Colonic mucosa (tissue), 4 donors: ENCODE measurements at places on chromosomes 13 and 19. TPM values are rescaled to one million over a fixed set of nuclear protein-coding genes. Genes with fewer than 3 reads are reported as not detected.

DNA sequence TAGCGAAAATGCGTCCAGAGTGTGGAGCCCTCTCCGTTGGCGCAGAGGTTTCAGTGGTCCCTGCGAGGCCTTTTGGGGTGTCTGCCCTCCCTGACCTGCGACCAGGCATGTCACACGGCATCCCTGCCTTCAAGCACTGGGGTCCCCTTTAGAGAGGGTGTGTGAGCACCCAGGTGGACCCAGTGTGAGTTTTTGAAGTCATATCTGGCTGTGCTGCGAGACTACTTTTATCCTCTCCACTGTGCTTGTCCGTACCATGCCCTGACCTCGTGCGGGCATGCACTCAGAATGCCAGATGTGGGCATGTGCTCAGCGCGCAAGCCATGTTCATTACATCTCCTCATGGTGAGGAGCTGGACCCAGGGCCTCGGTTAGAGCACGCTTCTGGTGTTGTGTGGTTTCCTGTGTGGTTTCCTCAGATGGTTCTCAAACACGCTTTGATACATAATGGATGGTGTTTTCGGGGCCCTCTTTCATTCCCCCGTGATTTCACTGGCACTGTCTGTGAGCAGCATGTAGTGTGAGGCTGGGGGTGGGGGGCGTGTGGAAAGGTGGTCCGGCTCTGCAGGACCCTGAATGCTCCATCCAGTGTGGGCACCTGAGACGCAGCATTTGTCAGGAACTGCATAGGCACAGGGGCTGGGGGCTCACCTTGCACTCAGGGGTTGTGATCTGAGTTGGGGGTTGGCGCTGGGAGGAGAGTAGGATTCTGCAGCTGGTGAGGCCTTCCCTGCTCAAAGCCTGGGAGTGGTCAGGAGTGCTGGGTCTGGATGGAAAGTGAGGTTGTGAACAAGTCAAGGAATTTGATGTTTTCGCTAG, 2.3 kb downstream of the TFDP1 start:
- H3K4me3 ChIP-seq: no peak overlapping the region
- H3K27ac ChIP-seq: no peak overlapping the region
- no peaks in the 10 kb centered on the region for H3K36me3 ChIP-seq
- no peaks in the 10 kb centered on the region for H3K27me3 ChIP-seq
- DNase-seq: peak; percentile 17

The TLE5 gene
- 407 TPM for total RNA-seq

The KCNRG gene
- total RNA-seq: 0.40 TPM

DNA sequence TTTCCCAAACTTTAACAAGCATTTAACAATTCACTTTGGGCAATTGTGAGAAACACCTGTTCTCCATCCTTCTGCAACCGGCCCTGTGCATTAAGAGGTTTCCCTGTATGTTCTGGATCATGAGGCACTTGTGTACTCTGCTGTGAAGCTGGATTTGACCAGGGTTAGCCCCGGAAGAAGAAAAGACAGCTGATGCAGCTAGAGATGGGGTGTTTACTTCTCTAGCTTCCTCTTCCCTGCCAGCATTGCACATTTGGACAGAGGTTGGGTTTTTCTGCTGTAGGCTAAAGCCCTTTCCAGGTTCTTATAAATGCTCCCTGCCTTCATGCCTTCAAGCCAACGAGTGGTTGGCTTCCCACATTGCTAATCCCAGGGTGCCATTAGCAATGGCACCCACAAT, 20.9 kb downstream of the MBD3L2B start:
- no peak overlapping the region for H3K4me3 ChIP-seq
- no peaks in the 10 kb centered on the region for H3K4me1 ChIP-seq
- no peaks in the 10 kb centered on the region for H3K27me3 ChIP-seq
- no peak for DNase-seq

The SRRM5 gene
- 0.57 TPM for total RNA-seq

DNA sequence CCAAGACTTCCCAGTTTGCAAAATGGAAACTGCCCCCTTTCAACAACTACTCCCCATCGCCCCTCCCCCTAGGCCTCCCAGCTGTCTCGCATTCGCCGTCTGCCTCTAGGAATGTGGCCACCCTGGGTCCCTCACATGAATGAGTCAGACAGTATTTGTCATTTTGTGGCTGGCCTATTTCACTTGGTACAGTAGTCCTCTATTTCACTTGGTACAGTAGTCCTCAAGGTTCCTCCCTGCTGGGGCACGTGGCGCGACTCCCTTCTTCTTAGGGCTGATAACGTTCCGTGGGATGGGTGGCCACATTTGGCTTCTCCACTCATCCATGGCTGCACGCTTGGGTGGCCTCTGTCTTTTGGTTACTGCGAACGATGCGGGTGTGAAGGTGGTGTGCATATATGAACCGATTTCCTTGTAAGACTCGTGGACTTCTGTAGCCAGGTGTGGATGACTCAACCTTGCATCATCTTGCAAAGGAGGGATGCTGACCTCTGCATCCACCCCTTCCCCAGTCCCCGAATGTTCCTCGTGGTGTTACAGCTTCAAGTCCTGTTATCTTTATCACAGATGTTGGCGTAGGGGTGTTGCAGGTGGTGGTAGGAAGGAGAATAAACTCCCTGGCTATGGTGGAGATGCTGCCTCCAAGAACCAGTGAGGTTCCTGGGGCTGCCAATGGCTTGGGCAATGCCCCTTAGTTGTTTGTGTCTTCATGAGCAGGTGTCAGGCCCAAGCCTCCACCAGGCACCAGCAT, 112.1 kb upstream of the SOX1 start:
- H3K4me1 ChIP-seq: no peaks in the 10 kb centered on the region
- H3K27ac ChIP-seq: no peak overlapping the region
- DNase-seq: no peak
- no peak overlapping the region for H3K4me3 ChIP-seq

DNA sequence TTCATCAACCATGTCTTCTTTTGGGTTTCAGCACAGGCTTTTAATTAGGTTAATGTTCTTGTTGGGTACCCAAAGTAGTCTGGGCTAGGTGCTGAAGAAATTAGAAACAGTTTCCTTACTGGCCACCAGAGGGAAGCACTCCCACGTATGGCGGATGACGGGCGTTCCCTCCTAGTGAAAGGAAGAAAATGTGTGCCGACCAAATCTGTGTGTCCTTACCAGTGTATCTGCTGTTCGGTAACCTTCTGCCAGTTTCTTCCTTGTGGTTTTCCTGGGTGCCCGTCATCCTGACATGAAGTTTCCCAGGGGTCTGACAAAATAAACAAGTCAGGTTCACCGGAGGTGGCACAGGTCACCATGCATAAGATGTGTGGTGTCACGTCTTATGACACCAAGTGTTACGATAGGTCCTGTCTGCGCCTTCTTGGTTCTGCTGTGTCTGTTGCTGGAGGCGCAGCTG, 6.0 kb upstream of the WDR88 start:
- peaks cover 10% of the 10 kb centered on the region for H3K36me3 ChIP-seq
- no peaks in the 10 kb centered on the region for H3K4me1 ChIP-seq
- no peak overlapping the region for H3K4me3 ChIP-seq
- DNase-seq: peak; percentile 45
- H3K27ac ChIP-seq: no peak overlapping the region
